GM23248 (cell line): ENCODE measurements at places on chromosomes 4 and X. TPM values are rescaled to one million over a fixed set of nuclear protein-coding genes. Genes with fewer than 3 reads are reported as not detected.

DNA sequence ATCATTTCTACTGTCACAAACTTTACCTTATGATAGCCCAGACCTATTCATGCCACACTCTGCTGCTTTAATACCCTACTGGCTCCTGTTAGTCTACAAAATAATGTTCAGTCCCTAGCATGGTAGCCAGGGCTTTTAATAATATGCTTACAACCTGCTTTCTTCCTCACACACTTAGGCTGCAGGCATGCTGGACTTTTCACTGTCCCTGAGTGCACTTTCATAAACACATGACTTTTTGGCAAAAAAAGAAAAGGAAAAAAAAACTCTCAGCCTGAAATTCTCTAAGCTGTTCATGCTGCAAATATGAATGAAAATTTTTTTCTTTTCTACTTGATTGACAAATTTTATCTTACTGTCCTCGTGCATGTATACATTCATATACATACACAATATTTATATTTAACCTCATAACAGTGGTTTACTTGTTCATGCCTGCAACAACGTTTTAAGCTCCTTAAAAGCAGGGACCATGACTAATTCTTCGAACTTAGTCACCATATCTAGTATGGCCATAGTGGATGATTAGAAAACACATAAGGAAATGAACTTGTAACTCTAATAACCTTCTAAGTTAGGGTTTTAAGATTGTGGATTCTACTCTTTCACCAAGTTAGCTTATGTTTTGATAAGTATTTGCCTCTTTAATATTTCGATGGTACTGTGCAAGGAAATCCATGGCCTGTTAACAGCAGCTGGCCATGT is 229.5 kb downstream of the SPCS3 start:
- peak; percentile 64 for DNase-seq

DNA sequence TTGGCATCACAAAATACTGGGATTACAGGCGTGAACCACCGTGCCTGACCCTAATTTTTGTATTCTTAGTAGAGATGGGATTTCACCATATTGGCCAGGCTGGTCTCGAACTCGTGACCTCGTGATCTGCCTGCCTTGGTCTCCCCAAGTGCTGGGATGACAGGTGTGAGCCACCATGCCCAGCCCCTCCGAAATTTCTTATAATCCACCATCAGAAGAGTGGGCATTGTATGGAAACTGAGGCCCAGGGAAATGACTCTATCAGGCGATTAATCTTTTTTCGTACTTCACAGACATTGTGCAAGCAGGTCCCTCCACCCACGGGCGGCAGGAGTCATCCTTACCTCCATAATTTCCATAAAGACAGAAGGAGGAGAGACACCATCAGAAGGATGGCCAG is 16.0 kb downstream of the CRLF2 start:
- DNase-seq, result no peak

XAGE2 gene
- not detected in 2 replicates for total RNA-seq

DNA sequence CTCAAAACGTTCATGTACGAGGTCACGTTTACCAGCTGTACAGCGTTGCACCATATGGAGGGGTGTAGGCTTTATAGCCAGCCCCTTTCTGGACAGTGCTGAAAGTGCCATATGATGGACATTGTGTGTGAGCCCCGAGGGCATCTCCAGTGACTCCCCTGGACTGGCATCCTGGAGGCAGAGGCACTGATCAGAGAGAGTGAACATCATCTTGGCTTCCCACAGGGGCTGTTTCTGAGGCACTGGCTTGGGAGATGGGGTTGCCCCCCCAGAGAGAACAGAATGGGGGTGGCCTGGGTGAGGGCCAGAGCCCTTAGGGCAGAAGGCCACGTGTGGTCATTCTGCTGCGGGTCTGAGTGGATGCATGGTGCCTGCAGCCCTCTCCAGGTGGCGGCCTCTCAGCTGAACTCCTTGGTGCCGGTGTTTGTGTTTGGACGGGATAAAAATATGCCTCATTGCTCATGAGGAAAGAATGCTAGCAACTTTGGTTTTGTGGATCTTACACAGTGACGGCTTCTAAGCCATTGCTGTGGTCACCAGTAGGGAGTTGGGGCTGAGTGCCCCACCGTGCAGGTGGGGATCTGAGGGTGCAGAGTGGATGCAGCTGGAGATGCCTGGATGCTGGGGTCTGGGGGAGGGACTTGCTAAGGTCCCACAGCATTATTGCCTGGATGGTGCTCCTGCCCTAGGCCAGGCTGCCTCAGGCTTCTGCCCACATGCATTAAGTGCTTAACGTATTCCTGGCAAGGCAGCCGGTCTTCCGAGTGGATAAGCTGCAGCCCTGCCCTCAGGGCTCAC is 3.4 kb downstream of the WFS1 start:
- DNase-seq, result peak; percentile 82

GRCh38 chrX:39816871-39817731 is 280.7 kb downstream of the BCOR start:
- DNase-seq, result peak; percentile 81

TDO2 gene
- total RNA-seq, result 0.25 TPM in 1 of 2 replicates, not detected in the other

DNA sequence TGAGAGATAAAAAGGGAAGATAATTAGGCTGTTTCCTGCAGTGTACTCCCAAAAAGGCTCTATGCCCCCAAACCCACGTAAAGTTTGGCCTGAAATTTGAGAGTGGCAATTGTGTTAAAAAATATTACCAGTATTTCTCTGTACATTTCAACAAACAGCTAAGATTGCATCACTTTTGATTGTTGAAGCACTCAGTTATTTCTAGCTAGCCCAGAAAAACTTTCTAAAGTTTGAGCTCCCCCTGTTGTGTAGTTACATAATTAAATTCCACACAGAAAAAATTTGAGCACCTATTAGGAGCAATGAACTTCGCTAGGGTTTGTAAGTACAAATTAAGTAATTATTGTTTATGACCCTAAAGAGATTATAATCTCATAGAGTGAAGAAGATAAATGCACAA is 109.4 kb downstream of the DLG3 start:
- DNase-seq, result peak; percentile 56

- peak; percentile 91 for DNase-seq
Observed at GRCh38 chr4:123986268-123986798, 589.7 kb downstream of the SPRY1 start.

- DNase-seq, result peak; percentile 17
Observed at GRCh38 chr4:23614284-23614892, 275.5 kb downstream of the PPARGC1A start.

DNA sequence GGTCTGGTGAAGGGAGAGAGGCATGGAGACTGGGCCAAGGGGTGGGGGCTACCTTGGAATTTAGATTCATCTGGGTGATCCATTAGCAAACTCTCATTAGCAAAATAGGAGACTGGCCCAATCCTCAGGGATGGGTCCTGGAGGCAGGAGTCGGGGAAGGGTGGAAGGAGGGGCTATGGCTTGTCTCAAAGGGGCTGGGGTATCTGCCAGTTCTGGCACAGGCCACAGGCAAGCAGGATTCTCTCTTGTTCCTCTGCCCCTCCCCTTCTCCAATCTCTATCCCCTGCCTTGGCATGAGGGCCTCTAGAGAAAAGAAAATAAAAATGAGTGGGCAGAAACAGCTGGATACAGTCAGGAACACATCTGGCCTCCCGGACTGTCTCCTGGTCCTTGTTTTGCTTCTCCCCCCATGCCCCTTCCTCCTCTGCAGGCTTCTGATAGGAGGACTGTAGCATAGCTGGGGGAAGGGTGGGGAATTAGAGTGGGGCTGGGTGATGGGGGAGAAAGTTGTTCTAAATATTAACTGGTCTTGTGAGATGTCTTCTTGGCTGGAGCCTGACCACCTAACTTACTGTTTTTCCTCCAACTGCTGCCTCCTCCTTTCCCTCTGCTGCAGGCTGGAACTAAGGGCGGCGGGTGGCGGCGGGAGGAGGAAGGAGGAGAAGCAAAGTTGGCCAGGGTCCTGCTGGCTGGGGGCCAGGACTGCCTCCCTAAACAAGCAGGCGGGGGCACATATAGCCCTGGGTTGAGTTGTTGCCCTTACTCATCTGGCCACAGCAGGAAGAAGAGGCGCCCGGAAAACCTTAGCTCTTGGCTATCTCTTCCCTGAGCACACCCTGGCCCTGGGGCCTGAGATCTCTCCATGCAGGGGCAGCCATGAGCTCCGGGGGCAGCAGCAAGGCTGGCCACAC is 53.3 kb upstream of the LAS1L start:
- DNase-seq, result peak; percentile 74

CSN1S1 gene
- total RNA-seq, result not detected in 2 replicates

DNA sequence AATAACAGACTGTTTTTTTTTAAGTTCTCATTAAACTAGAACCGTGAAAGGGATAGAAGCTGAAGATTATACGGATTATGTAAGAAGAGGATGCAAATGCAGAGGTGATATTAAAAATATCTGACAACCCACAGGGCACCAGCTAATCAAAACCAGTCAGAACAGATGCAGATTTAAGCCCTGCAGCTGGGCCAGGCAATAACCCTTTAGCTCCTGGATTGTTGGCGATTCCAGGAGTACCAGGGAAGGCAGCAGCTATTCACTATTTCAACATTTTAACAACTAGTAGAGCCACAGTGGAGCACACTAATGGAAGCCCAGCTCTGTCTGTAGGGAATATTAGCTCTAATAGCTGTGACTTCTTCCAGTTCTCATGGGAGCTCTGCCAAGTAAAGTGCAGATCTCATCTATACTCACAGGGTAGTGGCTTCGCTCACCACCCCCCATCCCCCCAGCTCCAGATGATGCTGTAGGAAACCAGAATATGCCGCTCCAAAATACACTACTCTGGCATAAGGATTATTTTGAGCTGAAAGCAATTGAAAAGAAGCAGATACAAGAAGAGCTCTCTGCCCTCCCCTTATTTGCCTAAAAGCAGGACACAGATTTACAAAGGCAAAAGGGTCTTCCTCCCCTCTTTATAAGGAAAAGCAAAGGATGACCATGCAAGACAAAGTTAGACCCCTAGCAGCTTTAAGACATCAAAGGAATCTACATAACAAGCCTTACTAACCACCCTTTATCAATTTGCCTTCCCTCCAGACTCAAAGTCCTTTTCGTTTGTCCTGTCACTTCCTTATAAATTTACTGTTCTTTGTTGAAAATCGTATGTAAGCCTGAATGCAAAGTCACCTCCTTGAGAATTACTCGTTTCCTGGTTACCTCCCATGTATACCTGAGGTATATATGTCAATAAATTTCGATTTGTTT is 13.7 kb downstream of the SCD5 start:
- DNase-seq, result peak; percentile 87

DNA sequence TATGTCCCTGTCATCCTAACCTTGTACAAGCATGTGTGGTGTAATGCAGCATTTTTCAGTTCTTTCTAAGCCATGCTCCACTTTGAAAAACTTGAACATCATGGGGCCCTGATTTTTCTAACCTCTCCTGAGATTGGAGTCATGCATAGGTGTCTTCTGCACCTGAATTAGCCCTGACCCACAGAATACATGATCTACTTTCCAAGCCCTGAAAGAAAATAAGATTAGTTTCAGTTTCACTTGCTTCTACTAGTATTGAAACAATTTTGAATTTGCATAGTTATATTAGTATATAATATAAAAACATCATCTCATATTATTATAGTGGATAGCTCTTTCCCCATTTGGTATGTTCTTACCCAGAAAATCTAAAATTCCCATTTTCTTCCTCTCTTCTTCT is 178.2 kb downstream of the HS3ST1 start:
- no peak for DNase-seq

DNA sequence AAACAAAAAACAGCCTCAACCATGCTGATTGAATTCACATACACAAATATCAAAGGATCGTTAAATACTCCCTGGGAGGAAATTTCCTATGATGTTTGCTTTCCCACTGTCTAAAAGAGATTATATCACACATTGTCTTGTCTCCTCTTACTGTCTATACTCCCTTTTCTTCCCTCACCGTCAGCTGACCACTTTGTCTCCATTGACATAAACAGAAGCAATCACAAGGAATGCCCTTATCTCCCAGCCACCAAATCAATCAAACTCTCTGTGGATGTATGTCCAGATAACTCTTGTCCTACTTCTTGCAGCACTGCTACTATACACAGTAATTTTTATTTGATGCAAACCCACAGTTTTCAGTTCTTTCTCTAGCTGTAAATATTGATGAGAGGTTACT is 12.2 kb upstream of the NUDT9 start:
- DNase-seq, result no peak

DNA sequence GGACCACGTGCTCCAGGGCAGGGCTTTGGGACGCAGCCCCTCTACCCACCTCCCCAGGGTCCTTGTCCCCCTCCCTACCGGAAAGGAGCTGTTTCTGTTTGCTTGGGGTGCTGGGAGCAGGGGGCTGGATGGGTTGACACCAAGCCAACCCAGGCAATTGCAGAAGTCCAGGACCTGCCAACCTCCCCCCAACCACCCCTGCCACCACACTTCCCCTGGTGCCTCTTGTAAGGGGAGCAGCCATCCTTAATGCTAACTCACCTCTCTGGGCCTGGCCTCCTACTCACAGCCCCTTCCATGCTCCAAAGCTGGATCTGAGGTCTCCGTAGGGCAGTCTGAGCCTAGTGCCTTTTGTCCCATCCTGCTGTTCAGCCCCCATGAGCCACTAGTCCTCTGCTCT is 631.9 kb downstream of the BCOR start:
- no peak for DNase-seq

DNA sequence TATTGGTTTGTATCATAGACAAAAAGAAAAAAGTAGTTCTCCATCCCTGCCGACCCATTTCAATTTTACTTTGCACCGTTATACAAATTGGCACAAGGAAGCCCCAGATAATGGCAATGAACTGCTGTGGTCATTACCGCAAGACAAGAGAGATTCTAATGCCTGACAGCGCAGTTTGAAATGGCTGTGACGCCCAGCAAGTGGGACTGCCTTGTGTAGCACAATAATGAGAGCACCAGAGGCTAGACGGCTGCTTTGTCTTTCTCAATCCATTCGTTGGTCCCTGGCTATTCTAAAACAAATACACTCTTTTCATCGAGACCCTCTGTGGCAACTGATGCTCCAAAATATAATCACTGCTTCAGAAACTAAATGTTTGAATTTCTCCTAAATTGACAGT is 192.4 kb upstream of the NEIL3 start:
- DNase-seq, result no peak

- DNase-seq, result no peak
Observed at GRCh38 chrX:38438321-38438720, 85.9 kb downstream of the OTC start.
